Caki2 (cell line): ENCODE measurements at places on chromosomes 3 and 15. TPM values are rescaled to one million over a fixed set of nuclear protein-coding genes. Genes with fewer than 3 reads are reported as not detected.

Gene ACOX2
- 2.0 TPM in 1 of 2 replicates, not detected in the other for total RNA-seq

Gene ANKRD63
- total RNA-seq = not detected in 2 replicates

Gene NPAP1
- not detected in 2 replicates for total RNA-seq

Gene SAMMSON
- 0.10 and 0.78 TPM in 2 replicates for total RNA-seq

Gene INSYN1
- total RNA-seq = not detected in 2 replicates

Gene TMEM44
- total RNA-seq = 4.0 and 17.5 TPM in 2 replicates

Gene SHC4
- total RNA-seq = 0.41 TPM in 1 of 2 replicates, not detected in the other

DNA sequence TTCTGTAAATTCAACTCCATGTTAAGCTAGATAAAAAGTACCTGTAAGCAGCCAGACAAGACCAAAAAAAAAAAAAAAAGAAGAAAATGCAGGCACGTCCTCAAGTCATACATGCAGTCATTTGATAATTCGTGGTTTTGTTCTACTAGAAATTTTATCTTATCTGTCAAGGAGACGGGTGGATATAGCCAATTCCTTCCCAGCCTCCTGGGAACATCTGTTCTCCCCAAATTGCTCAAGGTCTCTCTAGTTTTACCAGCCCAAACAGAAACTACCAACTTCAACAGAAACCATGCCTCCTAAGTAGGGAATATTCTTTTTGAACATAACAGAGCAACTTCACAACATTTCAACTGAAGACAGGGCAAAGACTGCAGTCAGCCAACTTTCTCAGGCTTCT is 19.5 kb downstream of the RYK start:
- no peak for DNase-seq

- peak; percentile 80 for DNase-seq
Observed at GRCh38 chr3:21435871-21436270, 315.1 kb downstream of the ZNF385D start.

DNA sequence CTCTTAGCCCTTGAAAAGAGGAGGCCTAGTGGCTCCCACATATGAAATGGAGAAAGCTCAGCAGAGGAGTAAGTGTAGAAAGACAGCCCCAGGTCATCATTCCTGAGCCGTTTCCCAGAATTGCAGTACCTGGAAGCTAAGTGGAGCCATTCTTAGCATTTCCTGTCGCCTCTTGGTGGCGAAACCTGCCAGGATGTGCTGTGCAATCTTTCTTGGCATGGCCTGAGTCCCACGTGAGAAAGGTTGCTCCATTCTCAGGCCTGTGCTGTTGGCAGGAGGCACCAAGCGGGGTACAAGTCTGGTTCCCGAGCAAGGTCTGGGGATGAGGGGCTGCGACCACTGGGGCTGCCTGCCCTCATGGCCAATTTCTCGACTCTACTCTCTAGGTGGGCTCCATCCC is 207.2 kb upstream of the TPM1 start:
- no peak for DNase-seq

DNA sequence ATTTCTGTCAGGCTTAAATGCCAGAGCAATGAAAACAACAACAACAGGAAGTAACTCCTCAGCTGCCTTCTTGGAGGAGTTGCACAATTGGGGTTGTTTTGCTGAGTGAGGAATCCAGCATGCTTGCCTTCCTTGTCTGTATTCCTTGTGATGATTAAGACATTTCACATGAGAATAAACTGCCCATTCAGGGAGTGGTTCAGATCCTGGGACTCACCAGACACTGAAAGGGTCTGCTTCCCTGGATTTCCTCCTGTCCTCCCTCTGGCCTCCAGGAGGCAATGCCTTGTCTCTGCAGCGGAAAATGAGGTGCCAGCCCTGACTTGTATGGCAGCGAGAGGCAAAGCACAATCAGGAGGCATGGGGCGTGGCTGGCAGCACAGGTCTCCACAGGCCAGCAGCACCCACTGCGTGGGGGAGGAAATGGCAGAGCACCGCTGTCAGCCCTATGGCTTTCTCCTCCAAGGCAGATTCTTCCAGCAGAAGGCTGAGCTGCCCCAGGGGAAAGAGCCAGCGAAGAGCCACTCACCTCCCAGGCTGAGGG is 41.5 kb downstream of the RBP2 start:
- peak; percentile 27 for DNase-seq

GRCh38 chr15:76138436-76138835 is 78.7 kb downstream of the TMEM266 start:
- no peak for DNase-seq

- no peak for DNase-seq
Observed at GRCh38 chr15:40333922-40334492, 6.7 kb downstream of the CCDC9B start.

DNA sequence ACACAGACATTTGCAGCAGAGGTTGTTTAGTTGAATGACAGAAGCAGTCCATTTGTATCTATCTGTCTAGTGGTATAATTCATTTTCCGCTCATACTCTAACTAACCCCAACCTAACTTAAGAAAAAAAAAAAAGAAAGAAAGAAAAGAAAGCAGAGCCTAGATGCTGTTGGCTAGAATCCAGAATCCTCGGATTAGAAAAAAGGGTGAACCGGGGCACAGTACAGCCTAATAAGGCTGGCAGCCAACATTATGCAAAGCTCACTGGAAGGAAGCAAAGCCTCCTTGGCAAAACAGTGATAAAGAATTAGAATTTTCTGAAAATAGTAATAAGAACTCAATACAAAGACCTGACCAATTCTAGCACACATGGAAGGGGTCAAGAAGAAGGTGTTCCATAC is 640.8 kb downstream of the TUSC7 start:
- no peak for DNase-seq

DNA sequence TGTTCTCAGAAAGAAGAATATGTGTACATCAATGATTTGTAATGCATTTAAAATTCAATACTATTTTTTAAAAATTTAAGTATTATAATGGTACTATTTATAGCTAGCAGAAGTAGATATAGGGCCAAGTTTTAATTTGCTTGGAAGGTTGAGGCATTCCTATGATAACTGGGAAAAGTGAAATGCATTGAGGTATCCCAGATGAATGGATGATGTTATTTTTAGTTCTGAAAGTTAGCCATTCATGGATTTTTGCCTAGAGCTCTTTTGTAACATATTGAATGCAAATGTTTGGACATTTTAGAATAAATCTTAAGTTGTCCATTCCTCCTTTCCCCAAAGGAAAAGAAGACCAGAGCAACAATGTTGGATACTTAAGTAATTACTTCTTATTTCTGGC is 47.6 kb downstream of the GAP43 start:
- DNase-seq = no peak

DNA sequence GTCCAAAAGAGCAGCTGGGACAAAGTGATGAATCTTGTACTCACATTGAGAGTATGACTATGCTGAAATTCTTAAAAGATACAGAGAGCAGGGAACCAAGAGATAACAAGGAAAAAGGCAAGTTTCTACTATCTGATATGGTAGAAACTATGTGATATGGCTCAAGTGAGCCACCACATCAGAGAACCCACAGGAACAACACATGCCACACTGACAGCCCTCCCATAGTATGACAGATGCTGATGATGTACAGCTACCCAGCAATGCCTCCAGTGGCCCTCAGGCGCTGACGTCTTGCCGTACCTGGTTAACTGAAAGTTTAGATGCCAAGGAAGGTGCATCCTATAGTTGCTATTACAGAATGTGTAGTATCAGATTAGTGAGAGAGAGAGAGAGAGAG is 42.4 kb downstream of the CHAC1 start:
- no peak for DNase-seq

- DNase-seq = no peak
Observed at GRCh38 chr3:178437236-178437635, 99.0 kb upstream of the KCNMB2 start.

- DNase-seq = no peak
Observed at GRCh38 chr15:89766357-89767311, 9.5 kb upstream of the MESP2 start.
